Hepatocyte (in vitro differentiated cells): ENCODE measurements at places on chromosomes 13 and 19.

DNA sequence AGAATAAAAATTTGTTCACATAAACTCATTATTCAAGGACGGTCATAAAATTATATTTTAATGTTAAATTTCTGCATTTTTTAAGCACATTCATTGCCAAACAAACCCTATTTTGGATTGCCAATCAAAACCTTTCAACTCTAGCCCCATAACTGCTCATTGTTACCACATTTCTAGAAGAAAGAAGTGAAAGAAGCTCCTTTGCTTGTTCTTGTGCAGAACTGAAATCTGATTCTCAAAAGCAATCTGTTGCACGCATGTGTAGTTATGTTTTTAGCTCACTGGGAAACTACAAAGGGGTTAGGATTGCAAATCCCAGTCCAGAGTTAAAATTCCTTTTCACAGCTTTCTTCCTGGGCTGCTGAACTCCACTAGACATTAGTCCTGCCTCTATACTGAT is 109.5 kb upstream of the MIR17HG start:
- no peak for DNase-seq

GRCh38 chr19:48696353-48697010 is 711 bp downstream of the FUT2 start:
- DNase-seq = no peak

GRCh38 chr19:40756502-40757110 is 5.6 kb downstream of the SNRPA start:
- DNase-seq = no peak

DNA sequence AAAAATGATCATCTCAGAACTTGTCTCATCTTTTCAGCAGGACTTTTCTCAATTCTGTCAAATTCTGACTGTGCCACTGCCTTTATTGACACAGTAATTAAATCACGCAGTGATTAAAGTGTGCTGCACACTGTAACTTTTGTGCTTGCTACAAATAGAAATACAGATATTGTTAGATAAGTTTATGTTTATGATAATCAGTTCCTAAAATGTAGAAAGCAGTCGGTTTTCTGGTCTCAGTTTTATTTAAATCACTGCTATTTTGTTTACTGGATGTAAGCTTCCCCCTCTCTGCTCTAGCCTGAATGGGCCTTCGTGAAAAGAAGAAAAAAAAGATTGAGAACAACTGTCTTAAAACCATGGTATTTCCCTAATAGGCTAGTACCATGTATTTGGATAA is 258.8 kb upstream of the STARD13 start:
- no peak for DNase-seq

- DNase-seq = no peak
Observed at GRCh38 chr19:58117841-58118575, 20.0 kb upstream of the ZSCAN18 start.

DNA sequence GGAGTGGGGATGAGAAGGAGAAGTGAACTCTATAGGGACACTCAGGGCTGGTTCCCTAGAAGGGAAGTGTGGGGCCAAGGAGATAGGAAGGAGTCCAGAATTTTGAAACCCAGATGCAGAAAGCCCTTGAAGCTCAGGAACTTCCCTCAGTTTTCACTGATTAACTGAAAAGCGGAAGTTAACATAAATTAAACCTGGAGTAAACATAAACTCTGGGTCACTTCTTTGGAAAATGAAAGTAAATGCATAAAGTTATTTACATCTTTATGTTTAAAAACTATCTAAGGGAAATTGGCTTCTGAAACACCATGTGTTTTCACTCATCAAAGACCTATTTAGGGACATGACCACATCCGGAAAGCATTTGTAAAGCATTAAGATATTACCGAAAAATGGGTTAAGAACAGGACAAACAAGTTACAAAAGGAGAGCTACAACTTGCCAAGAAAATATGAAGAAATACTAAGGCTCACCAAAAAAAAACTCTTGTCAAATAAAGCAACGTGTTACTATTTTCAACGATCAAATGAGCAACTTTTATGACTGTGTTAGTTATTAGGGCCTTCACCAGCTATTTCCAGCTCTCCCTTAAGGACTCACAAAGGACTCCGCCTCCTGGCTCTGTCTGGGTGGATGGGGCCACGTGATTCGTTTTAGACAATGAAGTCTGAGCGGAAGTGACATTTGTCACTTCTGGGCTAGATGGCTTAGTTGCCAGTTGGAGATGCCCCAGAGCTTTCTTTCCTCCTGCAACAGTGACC is 439.1 kb upstream of the ZNF507 start:
- DNase-seq = peak; percentile 19

GRCh38 chr13:50722440-50723125 is 120.9 kb downstream of the DLEU7 start:
- no peak for DNase-seq

DNA sequence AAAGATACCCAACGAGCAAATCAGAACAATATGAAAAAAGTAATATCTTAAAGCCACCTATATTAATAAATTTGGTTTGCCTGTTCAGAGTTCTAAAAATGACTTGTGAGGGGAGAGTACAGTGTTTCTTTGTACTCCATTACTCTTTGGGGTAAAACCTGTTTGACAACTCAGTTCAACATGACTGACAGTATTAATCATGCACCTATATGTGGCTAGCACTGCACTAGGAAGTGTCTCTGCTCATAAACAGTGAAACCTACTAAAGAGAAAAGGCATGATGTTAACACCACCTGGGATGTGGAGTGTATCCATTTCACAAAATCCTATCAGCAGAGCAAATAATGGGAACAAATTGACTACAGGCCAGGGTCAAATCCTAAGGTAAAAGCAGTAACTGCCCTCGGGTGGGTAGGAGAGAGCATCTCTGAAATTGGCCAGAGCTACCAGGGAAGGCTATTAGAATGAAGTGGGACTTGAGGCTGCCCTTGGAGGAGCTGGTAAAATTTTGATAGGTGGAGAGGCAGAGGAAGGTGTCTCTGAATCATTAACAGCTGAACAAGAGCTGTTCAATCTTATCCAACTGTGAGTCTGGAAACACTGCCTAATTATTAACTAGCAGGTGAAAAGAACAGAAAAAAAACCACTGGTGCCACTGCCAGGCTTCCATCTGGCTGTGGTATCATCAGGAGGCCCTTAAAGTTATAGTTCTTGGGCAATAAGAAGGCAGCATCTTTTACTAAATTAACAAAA is 365.1 kb downstream of the DNAJC15 start:
- peak; percentile 21 for DNase-seq

GRCh38 chr13:20391597-20392452 is 133.8 kb downstream of the CRYL1 start:
- DNase-seq = no peak

- DNase-seq = no peak
Observed at GRCh38 chr13:97586941-97587340, 153.0 kb downstream of the RAP2A start.

- no peak for DNase-seq
Observed at GRCh38 chr13:71871844-71872243, 4.8 kb upstream of the DACH1 start.

GRCh38 chr13:30323524-30323923 is 16.2 kb upstream of the KATNAL1 start:
- DNase-seq = no peak

DNA sequence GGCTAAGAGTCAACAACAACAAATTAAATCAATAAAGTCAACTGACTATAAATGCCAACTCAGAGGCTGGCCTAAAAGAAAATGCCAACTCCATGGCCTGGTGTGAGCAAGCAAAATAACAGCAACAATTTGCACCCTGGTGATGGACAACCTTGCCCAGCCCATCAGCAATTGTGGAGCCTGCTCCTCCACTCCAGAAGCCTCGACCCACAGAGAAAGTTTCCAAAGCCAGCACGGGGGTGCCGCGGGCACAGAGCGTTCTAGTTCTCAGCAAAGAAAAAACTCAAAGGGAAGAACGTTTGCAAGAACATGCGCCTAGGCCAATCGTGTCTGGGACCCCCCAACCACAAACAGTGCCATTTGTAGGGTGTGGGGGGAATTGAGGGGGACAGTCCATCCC is 11.3 kb downstream of the EPS15L1 start:
- no peak for DNase-seq

DNA sequence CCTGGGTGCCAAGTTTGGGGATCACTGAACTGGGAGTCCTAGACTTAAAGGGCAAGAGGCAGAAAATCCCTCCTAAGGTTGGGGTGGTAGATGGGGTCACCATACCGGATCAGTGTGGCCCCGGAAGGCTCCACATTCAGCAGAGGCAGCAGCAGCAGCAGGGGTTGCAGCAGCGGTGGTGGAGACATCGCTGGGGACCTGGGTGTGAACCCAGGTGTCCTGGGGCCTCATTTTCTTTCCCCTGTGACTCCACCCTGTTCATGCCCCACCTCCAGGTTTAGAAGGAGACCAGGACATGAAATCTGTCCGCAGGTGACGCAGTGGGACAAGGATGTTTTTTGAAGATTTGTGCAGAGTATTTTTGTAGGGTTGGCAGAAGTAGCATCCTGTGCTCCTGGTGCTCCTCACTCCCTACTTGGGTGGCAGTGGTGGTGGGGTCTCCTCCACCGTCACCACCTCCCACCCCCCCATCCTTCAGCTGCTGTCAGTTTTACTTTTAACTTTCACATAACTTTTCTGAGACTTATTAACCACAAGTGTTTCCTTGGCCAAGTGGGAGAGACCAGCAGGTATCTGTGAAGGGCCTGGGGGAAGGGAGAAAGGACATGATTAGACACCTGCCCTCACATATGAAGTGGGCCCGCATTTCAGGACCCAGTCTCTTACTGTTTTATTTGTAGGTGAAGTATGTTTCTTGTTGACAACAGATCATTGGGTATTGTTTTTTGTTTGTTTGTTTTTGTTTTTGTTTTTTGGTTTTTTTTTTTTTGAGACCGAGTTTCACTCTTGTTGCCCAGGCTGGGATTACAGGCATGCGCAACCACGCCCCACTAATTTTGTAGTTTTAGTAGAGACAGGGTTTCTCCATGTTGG is at the start of gene NAPSA:
NAPSA (minus strand) TSS at position 206 of the 873 bp plus-strand sequence; CDS start at position 188, 18 bp downstream.
- no peak for DNase-seq

- DNase-seq = no peak
Observed at GRCh38 chr19:42207767-42208271, 9.7 kb downstream of the DEDD2 start.

- DNase-seq = peak; percentile 83
Observed at GRCh38 chr19:45767881-45768654, 984 bp downstream of the SIX5 start.

DNA sequence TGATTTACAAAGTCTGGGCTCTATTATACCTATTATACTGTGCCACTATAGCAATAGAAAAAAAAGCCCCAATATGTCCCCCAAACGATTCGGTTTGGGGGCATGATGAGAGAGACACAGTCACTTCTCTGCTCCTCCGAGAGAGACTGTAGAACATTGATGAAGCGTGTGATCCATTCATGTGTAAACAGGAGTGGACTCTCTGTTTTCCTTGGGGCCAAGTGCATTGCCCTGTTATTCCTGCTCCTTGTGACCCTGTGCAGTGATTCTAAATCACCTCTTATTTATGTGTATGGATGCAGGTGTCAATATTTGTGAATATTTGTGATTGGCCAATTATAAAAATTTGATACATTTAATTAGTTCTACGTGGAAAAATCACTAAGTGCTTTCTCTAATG is 17.0 kb downstream of the F10 start:
- DNase-seq = no peak

DNA sequence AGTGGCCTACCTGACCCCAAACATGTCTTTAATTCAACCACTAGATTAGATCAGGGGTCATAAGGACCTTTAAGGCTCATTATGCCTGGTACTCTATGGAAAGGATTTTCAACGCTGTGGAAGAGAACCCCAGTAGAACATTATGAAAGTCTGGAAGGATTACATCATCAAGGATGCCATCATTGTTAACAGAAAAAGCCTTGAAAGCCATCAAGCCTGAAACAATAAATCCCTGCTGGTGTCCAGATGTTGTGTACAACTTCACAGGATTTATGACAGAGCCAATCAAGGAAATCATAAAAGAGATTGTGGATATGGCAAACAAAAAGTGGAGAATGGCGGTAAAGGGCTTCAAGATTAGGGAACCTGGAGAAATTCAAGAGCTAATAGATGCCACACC is 59.7 kb downstream of the NAA16 start:
- DNase-seq = no peak

DNA sequence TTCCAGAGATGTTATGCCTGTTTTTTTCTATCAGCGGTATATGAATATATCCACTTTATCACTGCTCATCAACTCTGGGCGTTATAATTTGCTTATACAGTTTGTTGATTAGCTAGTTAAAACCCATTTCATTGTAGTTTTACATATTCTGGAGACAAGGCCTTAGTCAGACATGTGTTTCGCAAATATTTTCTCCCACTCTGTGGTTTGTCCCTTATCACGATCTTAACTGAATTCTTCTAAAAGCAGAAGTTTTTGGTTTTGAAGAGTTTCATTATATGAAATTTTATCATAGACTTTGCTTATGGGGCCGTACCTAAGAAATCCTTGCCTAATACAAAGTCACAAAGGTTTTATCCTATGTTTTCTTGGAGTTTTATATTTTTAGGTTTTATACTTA is 84.6 kb downstream of the FRY start:
- no peak for DNase-seq

DNA sequence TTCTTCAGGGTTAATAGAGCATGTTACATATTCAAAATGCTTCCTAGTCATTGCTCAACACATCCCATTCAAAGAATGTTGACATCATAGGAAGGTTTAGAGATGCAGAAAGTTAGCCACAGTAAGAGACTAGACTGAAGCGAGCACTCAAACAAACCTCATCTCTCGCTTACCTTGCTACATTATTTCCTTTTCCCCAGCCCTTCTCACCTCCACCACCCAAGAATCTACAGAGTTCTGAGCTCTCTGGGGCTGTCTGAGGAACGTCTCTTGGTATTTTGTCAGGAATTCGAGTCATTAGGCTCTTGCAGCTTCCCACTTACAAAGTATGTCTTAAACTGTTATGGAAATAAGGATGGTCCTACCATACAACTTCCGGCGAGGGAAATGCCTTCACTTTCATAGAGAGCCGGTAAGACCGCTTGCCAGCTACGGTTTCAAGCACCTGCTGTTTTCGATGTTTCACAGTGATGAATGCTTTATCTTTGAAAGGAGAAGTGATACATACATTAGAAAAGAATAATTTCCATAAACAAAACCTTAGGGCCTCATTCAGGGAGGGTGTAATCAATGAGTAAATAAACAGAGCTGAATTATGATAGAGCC is 65.1 kb downstream of the FLT1 start:
- DNase-seq = no peak

DNA sequence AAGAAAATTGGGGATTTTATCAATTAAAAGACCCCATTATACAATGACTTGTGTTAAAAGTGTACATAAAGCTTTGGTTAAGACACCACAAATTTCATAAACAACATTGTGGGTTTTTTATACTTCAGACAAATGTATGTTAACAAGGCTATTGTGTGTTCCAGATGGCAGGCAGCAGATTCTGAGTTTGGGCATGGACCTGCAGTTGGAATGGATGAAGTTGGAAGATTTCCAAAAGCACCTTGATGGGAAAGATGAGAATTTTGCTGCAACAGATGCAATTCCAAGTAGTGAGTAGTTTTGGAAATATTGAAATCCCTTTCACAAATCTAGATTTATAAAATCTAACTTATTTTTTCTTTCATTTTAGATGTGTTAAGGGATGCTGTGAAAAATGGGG is 25.4 kb downstream of the MPHOSPH8 start:
- DNase-seq = no peak

GRCh38 chr13:40394304-40394985 is 272.0 kb downstream of the FOXO1 start:
- DNase-seq = no peak
